ENCODE measurements at places on chromosomes 2 and 18.

- DNase-seq = no peak
Measured at GRCh38 chr18:63022429-63023022, 297.0 kb downstream of the BCL2 start.

- DNase-seq = no peak
Measured at GRCh38 chr2:189552991-189553404, 27.6 kb downstream of the SLC40A1 start.

DNA sequence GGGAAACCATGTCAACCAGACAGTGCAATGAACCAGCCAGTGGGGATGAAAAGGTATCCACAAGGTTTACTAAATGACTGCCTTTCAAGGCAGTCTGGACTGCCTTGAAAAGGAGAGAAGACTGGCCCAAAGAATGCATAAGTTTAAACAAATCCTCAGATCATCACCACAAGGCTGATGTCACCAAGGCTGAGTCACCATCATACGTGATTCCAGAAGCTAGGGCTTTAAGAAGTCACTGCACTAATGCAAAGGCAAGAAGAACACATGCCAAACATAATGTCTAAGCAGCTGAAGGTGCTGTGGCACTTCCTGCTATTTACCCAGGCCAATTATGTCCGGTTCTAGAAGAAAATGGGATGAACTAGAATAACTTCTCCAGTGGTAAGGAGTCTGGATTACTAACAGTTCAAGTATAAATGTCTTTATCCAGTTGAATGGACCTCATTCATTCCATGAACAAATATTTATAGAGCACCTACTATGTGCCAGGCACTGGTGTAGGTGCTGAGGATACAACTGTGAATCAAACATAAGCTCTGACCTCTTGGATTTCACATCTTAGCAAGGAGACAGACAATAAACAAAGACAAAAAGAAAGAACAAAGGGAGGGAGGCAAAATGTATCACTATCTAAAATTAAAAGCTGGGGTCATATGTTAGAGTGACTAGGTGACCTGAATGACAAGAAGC lies 37.6 kb upstream of the ONECUT2 start:
- peak; percentile 21 for DNase-seq

- DNase-seq = no peak
Measured at GRCh38 chr2:150569761-150570160, 82.3 kb upstream of the RND3 start.

DNA sequence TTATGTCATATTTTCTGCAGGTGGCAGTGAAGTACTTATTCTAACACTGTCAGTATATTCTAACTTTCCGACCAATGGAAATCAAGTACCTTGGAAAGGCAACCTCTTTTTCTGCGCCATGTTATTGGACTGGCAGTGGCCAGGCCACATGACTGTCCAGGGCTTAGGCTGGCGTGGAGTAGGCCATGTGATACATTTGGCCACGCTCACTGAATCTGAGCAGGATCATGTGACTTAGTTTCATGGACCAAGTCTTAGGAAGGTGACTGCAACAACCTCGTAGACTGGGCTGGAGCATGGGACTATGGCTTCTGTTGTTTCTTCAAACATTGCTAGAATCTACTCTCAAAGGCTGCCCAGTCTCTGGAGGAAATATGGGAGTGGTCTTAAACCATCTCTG lies 60.4 kb upstream of the HAAO start:
- no peak for DNase-seq
